ENCODE measurements at places on chromosomes 6 and 20.

DNA sequence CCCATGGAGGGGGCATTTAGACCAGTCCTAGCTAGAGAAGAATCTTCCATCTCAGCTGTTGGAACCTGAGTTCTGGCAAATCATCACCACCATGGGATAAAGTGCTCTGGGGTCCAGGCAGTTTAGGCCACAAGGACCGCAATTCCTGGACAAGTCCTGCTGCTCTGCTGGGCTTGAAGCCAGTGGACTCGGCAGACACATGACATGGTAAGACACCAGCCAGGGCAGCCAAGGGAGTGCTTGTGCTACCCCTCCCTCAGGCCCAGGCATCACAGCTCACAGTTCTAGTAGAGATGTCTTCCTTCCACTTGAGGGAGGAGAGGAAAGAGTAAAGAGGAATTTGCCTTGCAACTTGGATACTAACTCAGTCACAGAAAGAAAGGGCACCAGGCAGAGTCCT is 246.0 kb downstream of the EYA4 start:
- no peak for DNase-seq

DNA sequence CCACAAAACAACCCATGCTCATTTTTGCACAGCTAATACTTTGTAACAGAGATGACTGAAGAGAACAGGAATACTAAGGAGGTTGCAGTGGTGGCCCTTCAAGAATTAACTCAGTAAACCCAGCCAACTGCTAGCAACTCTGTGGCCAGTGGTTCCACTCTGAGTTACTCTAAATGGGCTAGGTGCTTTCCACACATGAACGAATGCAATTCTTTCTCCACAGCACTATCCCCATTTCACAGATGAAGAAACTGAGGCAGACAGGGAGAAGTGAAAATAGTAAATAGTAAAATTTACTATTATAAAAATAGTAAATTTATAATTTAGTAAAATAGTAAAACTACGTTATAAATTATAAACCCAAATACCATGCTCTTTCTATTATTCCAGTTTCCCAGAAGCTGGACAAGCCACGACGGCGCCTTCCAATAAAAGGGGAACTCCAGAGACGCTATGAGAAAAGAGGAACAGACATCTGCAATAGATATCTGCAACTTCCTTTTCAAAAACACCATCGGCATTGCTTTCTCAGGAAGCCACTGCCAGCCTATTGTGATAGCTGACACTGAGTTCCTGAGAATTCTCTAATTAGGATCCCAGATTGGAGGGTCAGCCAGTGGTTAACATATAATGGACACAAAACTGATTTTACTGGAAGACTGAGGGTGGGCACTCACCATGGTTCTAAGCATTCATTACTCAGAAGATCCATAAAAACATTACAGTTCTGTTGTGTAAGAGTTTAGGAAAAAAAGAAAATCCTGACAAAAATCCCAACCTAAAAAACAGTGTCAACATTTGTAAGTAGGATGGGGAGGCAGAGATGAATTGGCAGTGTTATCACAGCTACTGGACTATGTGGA is 16.2 kb downstream of the FKBP1A start:
- DNase-seq = no peak

DNA sequence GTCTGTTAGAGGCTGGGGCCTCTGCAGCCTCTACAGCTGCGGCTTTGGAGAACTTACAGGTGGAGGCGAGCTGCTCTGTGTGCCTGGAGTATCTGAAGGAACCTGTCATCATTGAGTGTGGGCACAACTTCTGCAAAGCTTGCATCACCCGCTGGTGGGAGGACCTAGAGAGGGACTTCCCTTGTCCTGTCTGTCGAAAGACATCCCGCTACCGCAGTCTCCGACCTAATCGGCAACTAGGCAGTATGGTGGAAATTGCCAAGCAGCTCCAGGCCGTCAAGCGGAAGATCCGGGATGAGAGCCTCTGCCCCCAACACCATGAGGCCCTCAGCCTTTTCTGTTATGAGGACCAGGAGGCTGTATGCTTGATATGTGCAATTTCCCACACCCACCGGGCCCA is 2.6 kb downstream of the TRIM39 start:
- no peak for DNase-seq

DNA sequence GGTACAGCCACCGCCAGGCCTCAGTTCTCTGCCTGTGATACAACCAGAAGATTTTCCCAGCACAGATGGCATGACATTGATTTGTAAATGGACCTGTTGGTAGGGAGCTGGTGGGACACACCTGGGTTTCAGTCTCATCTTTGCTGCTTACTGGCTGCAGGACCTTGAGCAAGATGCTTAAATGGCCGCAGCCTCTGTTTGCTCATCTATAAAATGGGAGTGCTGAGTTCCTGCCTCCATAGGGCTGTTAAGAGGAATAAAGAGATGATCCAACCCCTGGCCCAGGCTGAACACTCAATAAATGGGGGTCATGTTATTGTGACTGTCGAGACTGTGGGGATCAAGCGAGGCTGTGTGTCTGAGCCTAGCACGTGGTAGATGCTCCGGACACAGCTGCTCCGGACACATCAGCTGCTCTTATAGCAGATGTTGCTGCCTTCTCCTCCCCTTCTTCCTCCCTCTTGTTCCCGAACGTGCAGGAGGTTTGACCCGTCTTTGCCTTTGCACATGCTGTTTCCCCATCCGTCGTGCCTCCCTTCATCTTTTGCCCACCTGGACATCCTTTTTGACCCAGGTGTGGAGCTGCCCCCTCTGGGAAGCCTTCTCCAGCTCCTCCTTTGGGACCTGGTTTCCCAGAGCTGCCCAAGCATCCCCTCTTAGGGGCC is 29.2 kb downstream of the DLGAP4 start:
- DNase-seq = no peak

GRCh38 chr20:44072384-44072783 is 114.6 kb downstream of the JPH2 start:
- DNase-seq = no peak

GRCh38 chr6:143279385-143279784 is 171.1 kb downstream of the ADAT2 start:
- no peak for DNase-seq

DNA sequence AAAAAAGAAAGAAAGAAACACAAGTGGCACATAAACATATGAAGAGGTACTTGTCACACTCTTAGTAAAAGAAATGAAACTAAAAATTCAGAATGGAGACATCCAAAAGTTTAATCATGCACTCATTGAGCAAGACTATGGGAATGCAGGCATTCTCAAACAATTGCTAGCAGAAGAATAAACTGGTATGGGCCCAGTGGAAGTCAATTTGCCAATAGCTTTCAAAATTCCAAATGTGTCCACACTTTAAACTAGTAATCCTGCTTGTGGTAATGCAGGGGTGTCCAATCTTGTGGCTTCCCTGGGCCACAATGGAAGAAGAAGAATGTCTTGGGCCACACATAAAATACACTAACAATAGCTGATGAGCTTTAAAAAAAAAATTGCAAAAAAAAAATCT is 97.4 kb downstream of the EPB41L2 start:
- no peak for DNase-seq

DNA sequence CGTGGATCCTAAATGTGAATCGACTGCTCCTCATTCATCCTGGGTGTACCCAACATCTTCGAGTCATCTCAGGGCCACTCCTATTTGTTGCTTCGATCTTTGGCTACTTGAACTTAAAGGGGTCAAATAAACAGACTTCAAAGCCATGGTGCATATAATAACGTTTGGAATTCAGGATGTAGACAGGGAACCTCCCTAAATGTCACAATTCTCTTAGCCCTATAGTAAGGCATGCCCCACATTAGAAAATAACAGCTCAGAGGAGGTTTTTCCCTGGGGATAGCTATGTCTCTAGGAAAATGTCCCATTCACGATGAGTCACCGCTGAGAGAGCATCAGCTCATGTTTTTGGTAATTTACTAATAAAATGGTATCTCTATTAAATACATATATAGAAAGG is 54.8 kb upstream of the BMP6 start:
- DNase-seq = no peak

All from RCC 7860 (cell line).